AG09309 (cell line): ENCODE measurements at places on chromosomes 1 and 21.

GRCh38 chr1:5200006-5200405 is 545.6 kb downstream of the AJAP1 start:
- no peak for DNase-seq

- no peak for DNase-seq
These were observed 14.1 kb upstream of the RABGGTB start for GRCh38 chr1:75771978-75772377.

DNA sequence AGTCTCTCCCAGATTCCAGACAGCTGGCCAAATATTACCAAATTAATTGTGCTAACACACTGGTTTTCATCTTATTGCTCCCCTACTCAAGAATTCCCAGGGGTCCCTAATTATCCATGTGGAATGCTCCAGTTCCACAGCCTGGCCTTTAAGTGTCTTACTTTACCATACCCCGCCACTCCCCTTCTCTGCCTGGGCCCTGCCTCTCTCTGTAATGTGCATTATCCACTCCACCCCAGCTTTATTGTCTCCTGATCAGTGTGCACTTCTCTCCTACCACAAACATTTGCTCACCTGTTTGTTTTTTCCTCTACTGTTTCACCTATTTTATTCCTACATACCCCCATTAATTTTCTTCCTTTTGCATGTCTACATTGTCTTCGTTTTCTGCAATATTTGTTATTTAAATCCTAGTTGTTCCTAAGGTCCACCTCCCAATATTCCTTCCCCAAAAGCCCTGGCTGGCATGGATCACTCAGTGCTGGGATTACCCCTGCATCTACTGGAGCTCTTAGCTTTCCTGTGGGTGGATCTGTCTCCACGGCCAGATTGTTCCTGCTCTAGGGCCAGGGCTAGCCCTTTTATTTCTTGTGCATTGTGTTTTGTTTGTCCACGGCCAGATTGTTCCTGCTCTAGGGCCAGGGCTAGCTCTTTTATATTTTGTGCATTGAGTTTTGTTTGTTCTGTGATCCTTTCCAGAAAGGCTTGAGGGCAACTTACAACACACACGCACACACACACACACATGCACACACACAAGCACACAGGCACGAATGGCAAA is 33.4 kb upstream of the ATP1B1 start:
- DNase-seq = no peak

DNA sequence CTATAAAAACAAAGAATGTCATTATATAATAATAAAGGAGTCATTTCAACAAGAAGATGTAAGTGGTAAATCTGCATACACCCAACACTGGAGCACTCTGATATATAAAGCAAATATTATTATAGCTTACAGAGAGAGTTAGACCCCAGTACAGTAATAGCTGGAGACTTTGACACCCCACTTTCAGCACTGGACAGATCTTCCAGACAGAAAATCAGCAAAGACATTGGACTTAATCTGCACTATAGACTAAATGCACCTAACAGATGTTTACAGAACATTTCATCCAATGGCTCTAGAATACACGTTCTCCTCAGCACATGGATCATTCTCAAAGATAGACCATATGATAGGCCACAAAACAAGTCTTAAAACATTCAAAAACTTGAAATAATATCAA is 20.0 kb upstream of the KCNH1 start:
- DNase-seq = no peak
